ENCODE measurements at places on chromosomes 6 and 20.

DNA sequence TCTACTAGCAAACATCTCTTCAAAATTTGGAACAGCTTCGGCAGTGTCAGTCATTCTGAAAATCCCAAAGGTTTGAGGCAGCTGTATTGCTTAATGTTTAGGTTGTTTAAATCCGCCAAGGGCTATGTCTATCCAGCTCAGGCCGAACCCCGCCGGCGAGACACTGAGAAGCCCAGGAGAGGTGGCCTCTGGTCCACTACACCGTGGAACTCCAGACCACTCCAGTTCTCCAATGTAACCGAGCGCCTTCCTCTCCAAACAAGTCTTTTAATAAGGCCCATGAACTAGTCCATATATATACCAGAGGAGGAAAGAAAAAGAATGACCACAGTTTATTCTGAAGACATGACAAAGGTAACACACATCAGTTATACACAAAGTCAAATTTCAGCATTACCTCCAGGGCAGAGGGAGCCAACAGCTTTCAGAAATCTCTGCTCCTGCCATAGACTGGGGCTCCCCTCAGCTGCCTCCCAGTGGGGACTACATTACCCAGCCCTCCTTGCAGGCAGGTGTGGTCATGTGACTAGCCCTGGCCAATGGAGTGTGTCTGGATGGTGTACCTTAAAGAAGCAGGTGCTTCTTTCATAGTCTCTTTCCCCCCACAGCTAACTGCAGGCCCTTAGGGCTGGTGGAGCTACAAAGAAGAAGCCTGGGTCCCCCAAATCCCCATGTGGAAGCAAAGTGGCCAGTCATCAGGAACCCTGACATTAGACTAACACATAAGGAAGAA is at the start of gene RAMACL:
Gene RAMACL, minus strand, starts transcription at position 255 of the 733 bp plus-strand sequence. Its CDS starts 201 bp downstream, at position 54.
- peak; percentile 66 for DNase-seq

DNA sequence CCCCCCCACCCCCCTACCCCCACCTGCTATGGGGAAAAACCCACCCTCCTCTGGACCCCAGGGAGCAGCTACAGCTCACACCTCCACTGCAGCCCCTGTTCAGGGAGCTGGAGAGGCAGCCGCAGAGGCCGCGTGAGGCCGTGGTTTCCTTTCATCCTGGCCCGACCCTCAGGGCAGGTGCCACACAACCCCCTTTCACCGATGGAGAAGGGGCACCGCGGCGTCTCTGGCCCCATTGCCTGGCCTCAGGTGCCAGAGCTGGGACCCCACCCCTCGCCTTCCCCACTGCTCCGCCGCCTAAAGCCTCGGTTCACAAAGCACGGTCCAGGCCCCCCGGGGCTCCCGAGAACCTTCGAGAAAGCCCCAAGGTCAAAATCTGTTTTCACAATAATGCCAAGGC is 11.8 kb upstream of the KCNQ2 start:
- no peak for DNase-seq

GRCh38 chr6:31202259-31203166 is 32.0 kb upstream of the POU5F1 start:
- DNase-seq, result no peak

GRCh38 chr20:10604865-10605440 is 68.8 kb downstream of the JAG1 start:
- DNase-seq, result no peak

DNA sequence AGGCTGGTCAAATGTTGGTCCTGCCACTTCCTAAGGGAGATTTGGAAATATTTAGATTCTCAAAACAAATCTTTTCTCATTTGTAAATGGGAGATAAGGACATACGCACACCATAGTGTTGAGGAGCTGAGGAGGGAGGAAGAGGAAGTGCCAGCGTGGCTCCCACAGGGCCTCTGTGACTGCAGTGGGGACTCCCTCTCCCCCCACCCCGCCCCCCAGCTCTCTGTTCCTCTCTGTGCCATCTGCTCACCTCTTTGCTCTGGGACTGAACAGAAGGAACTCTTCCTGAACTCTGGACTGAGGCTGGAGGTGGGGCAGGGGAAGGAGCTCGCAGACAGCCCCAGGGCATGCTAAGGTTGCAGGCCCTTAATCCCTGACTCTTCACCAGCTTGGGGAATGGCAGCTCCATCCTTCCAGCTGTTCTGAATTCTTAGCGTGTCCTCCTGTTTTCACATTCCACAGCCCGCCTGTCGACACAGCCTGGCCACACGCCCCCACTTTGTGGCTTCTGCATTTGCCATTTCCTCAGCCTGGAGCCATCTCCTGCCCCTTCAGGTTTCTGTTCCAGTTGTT is 11.4 kb downstream of the DDX27 start:
- DNase-seq, result no peak

DNA sequence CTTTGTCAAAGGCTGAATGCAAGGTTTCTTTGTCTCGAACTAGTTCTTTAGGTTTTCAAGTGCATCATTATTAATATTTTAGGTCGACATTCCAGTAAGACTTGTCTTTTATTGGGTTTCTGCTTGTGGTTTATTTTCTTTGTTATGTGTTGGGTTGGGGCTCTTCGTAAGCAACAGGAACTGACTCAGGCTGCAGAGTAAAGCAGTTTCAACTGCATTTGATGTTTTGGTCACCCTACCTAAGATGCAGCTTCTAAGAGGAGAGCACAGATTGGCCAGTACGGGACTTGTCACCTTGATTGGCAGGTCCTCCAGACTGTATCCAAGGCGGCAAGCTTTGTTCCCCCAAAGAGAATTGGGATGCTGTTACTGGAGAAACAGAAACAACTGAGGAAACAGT is 149.5 kb upstream of the SULF2 start:
- DNase-seq, result no peak

- DNase-seq, result no peak
Measured at GRCh38 chr6:17132967-17133366, 31.1 kb downstream of the STMND1 start.

DNA sequence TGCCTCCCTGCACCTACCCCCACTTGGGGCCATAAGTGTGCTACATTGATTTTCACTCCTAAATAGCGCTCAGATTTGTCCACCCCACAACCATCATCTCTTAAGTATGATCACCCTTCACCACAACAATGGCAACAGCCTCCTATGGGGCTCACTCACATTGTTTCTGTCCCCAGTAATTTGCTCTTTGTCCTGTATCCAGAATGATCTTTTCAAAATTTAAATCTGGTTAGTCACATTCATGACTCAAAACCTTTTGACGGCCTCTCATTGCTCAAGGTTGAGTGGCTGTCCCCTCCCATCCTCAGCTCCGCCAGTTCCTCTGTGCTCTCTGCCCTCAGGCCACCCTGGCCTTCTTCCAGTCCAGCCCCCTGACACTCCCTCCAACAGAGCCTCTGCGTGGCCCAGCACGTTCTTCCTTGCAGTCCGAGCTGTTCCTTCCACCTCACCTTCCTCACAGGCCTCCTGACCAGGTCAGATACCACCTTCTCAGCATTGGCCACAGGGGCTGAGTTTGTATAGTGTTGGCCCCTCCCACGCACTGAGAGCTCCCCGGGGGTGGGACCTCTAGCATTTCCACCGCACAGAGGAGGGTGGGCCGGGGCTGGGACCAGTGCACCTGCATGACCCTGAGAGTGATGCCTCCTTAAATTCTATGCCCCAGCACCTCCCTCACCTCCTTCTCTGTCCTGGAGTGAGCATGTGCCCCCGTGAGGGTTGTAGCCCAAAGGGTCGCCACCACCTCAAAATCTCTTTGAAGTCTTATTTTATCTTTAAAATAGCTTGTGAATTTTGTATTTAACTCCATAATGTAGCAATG is 2.4 kb upstream of the PPP1R3G start:
- DNase-seq, result no peak

GRCh38 chr6:37289931-37290330 is 32.0 kb upstream of the TMEM217 start:
- DNase-seq, result no peak

DNA sequence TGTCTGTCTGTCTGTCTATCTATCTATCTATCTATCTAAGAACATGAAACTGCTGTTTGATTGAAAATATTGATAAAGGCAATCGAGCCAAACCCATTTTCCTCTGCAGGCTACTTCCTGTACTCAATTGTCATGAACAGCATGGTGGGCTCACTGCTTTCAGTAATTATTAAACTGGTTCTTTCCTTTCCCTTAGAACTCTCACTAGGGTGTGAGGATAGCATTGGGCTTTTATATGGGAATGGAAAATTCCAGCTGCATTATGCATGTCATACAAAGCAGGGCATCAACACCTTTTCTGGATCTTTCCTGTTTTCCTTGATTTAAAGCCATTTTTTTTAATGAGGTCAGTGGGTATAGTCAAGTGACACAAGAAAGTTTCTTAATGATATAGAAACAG is 161.0 kb upstream of the SYNCRIP start:
- no peak for DNase-seq

GRCh38 chr6:125868678-125869395 is 78.1 kb downstream of the NCOA7 start:
- DNase-seq, result no peak

- DNase-seq, result no peak
Measured at GRCh38 chr20:8155229-8155628, 23.2 kb downstream of the PLCB1 start.

- peak; percentile 34 for DNase-seq
Measured at GRCh38 chr6:15672291-15672690, 9.5 kb upstream of the DTNBP1 start.

DNA sequence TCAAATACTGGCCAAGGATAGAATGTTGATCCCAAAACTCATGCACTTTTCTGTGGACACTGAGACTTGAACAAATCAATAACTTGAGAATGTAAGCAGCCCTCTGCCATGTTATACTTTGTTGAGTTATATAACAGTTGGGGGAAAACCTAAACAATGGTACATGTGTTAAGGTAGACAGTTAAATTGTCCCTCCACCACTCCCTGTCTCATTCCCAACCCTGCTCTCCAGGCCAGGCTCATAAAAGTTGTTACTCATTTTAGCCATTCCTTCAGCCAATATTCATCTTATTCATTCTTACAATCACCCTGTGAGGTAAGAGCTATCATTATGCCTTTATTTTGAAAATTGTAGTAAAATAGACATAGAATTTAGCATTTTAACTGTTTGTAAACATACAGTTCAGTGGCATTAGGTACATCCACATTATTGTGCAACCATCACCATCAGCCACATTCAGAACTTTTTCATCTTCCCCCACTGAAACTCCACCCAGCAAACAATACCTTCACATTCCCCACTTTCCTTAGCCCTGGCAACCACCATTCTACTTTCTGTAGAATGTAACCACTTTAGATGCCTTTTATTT is 38.2 kb upstream of the IER3 start:
- no peak for DNase-seq

DNA sequence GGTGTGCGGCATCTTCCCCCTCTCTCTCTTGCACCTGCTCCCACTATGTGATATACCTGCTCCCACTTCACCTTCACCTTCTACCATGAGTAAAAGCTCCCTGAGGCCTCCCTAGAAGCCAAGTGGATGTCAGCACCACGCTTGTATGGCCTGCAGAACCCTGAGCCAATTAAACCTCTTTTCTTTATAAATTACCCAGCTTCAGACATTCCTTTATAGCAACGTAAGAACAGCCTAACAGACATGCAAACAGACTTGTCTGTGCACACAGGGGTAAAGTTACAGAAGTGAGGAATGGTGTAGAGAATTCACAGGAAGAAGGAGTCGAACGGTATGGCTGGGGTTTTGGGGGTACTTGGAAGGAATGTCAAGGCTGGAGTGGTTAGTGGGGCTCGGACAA is 14.8 kb upstream of the TGM2 start:
- no peak for DNase-seq

- no peak for DNase-seq
Measured at GRCh38 chr20:37238935-37239451, 22.6 kb downstream of the GHRH start.

DNA sequence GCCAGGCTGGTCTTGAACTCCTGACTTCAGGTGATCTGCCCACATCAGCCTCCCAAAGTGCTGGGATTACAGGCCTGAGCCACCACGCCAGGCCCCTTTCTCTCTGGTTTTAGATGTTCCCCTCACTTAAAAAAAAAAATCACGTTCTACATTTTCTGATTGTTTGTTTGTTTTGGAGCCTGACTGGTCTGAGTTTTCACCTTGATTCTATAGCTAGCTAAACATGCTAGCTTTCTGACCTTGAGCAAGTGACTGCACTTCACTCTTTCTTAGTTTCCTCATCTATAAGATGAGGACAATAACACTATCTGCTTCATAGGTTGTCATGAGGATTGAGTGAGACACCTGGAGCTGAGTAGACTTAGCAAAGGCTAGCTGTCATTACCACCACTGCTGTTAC is 43.7 kb downstream of the SHLD1 start:
- DNase-seq, result no peak

- no peak for DNase-seq
Measured at GRCh38 chr6:70113171-70113570, 189.7 kb downstream of the COL9A1 start.

GRCh38 chr20:41533537-41534136 is 84.5 kb downstream of the CHD6 start:
- no peak for DNase-seq

DNA sequence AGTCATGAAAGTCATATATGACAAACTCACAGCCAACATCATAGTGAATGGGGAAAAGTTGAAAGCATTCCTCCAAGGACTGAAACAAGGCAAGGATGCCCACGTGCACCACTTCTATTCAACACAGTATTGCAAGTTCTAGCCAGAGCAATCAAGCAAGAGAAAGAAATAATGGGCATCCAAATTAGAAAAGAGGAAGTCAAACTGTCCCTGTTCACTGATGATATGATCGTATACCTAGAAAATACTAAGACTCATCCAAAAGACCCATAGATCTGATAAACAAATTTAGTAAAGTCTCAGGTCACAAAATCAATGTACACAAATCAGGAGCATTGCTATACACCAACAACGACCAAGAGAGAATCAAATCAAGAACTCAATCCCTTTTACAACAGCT is 41.2 kb downstream of the RPP21 start:
- DNase-seq, result no peak

DNA sequence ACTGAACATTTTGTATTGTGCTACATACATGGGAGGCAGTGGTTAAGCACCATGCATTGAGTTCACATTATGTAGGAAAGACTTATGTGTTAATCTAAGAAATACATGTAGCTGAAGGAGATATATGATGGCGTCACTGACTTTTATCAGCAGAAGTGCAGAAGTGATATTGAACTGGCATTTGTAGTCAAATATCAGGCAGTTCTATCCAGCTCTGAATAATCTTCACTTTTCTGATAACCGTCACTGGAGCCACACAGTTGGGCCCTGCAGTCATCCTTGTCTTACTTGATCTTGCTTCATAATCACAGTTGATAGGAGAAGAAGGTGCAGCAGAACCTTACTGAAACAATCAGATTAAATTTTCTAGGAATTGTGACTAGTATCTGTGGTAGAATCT is 26.4 kb downstream of the CRISP1 start:
- no peak for DNase-seq

- DNase-seq, result no peak
Measured at GRCh38 chr6:15481390-15482291, 181.2 kb downstream of the DTNBP1 start.

DNA sequence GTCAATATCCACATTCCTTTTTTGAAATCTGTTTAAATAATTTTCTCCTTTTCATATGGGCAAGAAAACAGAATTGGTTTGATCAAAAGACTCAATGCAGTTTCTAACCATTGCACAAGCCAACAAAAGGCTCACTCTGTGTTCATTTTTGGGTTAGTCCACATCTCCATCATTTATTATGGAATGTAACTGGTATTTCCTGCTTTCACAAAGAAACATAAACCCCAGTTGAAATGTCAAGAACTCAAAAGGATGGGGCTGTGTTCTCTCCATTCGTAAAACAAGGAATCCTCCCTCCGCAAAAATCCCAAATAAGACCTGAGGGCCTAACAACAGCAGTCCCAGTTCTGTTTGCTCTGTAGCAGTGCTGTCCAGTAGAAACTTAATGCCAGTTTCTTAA is 420.9 kb downstream of the GJA1 start:
- DNase-seq, result no peak
